ENCODE measurements at places on chromosomes 4 and X.

DNA sequence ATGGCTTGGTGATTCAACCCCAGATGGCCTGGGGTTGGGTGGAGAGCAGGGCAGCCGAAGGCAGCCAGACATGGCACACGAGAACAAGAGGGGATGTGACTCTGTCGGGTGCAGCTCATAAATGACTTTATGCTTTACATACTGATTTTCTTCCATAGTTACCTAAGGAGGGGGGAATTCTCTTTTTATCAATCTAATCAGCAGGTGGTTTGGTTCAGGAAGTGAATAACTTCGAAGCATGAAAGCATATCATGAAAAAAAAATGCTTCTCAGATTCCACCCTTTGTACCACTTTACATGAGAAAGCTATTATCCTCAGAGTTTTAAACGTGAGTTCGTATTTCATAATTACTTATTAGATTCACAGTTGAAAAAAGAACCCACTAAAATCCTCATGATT is 908.9 kb upstream of the LCORL start:
- DNase-seq: no peak

- DNase-seq: no peak
Observed at GRCh38 chr4:88162626-88163025, 4.2 kb upstream of the ABCG2 start.

- no peak for DNase-seq
Observed at GRCh38 chr4:143712155-143712550, 11.7 kb upstream of the FREM3 start.

GRCh38 chr4:98625920-98626319 is 32.5 kb downstream of the TSPAN5 start:
- no peak for DNase-seq

DNA sequence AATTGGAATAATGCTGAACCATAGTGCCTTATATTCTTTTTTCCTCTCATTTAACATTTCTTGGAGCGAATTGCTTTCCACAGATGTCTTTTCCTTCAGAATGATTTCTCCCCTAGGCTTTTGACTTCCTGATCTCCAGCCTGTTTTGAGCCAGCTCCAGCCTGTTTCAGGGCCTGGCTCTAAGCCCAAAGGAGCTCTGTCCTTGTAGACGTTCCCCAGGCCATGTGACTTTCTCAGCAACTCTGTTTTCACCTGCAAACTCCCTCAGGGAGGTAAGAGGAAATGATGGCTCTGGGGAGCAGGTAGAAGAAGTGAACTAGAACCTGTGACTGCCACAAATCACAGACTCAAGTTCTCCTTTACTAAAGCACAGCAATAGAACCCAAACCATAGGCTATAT is 89.1 kb downstream of the AKAP4 start:
- no peak for DNase-seq

DNA sequence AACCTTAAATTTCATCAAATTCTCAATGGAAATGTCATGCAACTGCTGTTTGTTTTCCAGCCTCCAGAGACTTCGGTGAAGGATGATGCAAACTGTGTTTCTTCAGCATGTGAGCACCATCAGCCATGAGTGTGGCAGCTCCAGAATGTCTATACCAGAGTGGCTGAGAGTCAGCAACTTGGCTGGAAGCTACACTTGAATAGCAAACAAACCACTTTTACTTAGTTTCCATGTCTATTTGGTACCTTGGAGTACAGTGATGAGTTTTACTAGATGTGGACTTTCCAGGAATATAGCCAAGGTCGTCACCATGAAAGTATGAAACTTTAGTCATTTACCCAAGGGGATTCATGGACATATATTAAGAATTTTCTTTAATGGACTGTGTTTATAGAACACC is 4.3 kb upstream of the IL21 start:
- no peak for DNase-seq

- DNase-seq: no peak
Observed at GRCh38 chr4:47505666-47506065, 20.6 kb downstream of the ATP10D start.

GRCh38 chr4:78171482-78171881 is 114.4 kb downstream of the FRAS1 start:
- no peak for DNase-seq

GRCh38 chr4:120132935-120133334 is 66.3 kb upstream of the MAD2L1 start:
- no peak for DNase-seq

GRCh38 chr4:53601251-53601764 is 10.0 kb upstream of the LNX1 start:
- DNase-seq: no peak

GRCh38 chr4:174156239-174156826 is 127.1 kb downstream of the FBXO8 start:
- DNase-seq: no peak

DNA sequence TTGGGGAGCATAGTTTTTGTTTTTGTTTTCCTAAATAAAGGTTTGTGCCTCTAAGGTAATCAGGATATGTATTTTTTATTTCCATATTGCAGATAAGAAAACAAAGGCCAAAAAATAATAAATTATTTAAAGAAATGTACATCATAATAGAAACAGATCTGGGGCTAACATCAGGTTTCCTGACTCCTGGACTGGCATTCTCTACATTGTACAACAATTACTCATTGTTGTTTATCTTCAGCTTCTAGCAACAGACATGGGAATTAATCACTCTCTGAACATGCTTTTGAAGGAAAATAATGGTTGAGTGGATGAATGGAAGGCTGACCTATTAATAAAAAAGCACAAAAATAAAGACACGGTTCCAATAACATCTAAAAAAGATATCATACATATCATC is 146.2 kb downstream of the KCNIP4 start:
- DNase-seq: no peak

DNA sequence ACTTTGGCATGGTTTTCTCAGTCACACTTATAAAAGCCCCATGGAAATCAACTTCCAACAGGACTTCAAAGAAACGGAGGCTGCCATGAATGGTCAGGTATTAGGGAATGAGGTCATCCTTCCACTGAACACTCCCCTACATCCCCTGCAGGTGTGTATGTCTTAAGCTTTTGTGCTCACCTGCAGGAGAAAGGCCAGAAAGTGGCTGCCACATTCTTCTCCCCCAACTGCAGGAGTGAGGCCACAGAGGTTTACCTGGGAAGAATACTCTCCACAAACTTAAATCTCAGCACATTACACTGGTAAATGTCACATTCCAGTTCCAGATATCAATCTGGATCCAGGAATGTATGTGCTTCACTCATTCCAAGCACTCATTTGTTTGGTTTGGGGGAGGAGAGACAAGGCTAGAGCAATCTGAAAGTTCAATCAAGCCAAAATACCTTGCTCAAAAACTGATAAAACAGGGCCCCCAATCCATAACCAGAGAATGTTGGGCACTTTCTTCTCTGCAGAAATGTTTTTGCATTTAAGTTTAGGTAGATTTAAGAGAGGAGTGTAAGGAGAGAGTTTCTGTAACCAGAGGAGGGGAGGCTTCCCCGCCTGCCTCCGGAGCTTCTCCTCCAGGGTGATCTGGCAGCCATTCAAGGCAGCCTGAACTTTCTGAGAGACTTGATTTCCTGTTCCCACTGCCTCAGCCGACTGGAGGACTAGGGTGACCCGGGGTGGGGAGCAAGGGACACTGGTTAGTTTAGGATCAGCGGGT is 15.4 kb downstream of the FAM9C start:
- DNase-seq: no peak

GRCh38 chr4:98546910-98547594 is 111.4 kb downstream of the TSPAN5 start:
- no peak for DNase-seq

GRCh38 chr4:39682138-39682537 is 15.8 kb upstream of the UBE2K start:
- DNase-seq: no peak
